ENCODE measurements at places on chromosomes 6 and 20.

- no peak for DNase-seq
Measured at GRCh38 chr6:141677598-141678211, 455.0 kb upstream of the GJE1 start.

GRCh38 chr20:17431621-17432364, 99.4 kb downstream of the BFSP1 start:
- peak; percentile 87 for DNase-seq

DNA sequence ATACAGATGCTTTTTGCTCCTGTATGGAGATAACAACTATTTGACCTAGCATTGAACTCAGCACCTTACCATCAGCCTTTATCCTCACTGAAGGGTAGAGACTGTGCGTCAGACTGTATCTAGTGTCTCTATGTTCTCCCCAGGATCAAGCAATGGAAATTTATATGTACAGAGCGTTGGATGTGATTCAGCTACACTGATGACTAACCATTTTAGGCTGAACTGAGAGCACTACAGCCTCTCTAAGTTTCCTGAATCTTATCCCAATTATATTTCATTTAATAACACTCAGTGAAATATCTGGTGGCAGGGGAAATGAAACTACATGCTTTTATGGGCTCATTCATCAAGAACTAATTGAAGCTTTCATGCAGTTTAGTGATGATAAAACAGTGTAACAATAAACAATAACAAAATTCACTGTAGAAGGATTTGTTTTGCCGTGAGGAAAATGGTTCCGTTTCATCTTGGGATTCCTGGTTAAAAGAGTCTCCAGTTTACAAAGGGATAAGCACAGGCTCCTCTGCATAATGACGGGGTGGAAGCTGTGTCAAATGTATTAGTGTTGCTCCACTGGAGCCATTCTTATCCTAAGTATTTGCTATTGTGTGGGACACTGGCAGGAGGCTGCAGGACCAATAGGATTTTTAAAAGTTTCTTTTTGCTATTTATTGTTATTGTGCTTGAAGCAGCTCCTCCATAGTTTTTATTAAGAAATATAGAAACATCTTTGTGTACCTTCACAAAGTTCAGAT, 567.6 kb upstream of the MMS22L start:
- no peak for DNase-seq

DNA sequence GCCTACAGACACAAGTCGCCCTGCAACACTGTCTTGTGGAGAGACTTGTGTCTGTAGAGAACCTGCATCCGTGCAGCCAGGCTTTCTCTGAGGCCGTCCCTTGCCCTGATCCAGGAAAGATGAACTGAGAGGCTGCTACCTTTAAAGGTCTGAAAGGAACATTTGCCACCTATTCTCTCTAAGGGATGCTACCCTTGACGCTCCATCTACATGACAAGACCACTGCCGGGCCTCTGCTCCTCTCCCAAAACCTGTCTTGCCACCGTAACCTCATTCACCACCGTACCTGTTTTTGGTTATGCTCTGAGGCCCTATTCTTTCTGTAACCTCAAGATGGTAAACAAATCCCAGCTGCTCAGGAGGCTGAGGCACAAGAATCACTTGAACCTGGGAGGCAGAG, 73.9 kb downstream of the FOXF2 start:
- no peak for DNase-seq

DNA sequence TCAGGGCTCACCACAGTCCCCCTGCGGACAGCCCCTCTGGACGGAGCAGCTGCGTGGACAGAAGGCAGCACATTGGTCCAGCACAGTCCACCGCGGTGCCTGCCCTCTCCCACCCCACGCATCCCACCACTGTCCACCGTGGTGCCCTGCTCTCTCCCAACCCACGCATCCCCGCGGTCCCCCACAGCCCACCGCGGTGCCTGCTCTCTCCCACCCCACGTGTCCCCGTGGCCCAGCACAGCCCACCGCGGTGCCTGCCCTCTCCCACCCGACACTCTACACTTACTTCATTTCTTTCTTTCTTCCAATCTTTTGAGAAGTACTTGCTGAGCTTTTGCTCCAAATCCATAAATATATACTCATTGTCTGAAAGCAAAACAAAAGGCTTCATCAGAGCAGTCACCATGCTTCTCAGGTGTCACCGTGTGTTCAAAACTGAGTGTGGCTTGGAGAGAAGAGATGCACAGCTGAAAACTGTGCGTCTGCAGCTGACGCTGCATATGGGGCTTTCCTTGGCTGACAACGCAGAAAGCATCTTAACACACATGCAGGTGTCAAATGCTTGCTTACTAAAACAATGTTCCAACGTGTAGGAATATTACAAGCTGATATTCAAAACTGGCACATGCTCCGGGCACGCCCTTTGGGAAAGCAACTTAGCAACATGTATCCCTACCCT, 11.8 kb downstream of the FRMD1 start:
- no peak for DNase-seq

DNA sequence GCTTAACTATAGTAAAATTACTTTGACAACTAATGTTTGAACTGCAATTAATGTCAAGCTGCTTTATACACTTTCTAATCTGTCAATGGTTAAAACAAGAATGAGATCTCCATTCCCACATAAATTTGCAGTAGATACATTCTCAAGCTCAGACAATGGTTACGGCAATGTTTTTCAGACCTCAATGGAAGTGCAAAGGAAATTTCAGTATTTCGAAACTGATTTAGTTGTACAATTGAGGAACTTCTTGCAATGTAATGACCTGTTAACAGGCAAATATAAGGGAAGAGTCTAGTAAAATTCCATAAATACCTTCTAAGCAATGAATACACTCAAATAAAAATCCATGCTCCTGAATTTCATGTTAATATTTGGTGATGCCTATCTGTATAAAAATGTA, 94.7 kb downstream of the ADTRP start:
- no peak for DNase-seq
